GM23248 (cell line): ENCODE measurements at places on chromosomes 2 and 18.
A peak's percentile ranks its signal among the peaks of the same experiment; 100 is the strongest.

DNA sequence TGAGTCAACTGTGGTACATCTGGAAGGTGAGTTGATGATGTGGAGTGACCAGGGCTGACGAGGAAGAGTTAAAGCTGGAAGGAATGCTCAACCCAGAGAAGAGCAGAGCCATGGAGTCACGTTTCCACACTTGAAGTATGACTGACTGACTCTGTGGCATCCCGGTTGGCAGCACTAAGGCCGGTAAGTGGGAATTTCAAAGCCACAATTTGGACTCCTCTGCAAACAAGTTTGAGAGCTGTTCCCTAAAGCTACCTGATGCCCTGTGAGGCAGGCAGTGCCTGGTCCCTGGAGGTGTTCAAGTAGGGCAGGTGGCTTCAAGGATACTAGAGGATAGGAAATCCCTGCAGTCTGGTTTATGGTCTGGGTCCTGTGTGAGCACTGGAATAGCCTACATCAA is 69.3 kb upstream of the ITGB6 start:
- DNase-seq: peak; percentile 53

- no peak for DNase-seq
Observed at GRCh38 chr2:152971685-152972084, 253.3 kb downstream of the ARL6IP6 start.

GRCh38 chr2:203873921-203874631 is 6.5 kb downstream of the CTLA4 start:
- no peak for DNase-seq

GRCh38 chr2:101714118-101714517 is 16.6 kb downstream of the MAP4K4 start:
- DNase-seq: no peak

DNA sequence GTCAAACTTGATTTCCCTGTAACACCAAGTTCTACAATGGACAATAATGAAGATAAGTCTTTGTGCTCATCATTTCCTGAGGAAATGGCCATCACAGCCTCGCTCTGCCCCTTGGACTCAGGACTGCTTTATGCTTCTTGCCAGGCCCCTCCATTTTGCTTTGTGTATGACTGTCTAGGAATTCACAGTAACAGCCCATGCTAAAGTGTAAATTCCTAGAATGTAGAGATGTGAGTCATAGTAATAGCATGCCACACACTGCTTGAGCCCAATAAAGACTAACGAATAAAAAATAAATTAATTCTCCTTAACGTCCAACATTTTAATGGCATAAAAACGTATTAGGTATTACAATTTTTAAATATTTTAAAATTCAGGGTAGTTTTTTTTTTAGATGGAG is 226.5 kb downstream of the PID1 start:
- no peak for DNase-seq

DNA sequence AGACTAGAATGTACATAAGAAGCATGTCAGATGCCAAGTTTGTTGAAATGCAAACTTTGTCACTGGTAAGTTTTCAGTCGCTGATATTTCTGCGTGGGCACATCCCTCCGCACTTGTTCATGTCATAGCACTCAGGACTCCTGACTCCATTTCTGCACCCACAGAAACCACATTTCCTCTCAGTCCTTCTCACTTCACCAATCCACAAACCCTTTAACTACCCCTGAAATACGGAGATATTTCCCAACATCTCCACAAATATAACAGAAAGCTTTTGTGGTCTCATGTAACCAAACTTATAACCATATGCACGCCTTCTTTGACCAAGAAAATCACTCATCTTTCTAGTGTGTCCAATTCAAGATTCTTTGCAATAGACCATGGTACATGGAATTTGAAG is 276.9 kb upstream of the ERBB4 start:
- DNase-seq: no peak

GRCh38 chr2:117832905-117833613 is 18.6 kb downstream of the DDX18 start:
- peak; percentile 74 for DNase-seq

DNA sequence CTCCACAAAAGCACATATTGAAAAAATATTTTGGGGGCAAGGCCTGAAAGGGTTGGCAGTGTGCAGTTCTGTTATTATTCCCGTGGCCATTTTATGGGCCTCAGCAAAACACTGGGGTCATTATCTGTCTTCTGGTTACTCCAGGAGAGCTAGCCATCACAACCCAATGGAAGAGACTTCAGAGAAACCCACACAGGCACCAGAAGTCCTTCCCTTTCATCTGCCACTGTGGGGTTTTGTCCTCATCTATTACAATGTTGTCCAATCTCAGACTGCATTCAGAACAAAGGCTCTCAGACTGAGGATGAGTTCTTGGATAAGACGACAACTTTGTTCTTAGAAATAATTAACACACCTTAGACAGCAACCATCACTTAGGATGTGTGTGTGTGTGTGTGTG is 98.4 kb downstream of the PIEZO2 start:
- no peak for DNase-seq

- no peak for DNase-seq
Observed at GRCh38 chr2:175834477-175834876, 167.6 kb downstream of the LNPK start.

DNA sequence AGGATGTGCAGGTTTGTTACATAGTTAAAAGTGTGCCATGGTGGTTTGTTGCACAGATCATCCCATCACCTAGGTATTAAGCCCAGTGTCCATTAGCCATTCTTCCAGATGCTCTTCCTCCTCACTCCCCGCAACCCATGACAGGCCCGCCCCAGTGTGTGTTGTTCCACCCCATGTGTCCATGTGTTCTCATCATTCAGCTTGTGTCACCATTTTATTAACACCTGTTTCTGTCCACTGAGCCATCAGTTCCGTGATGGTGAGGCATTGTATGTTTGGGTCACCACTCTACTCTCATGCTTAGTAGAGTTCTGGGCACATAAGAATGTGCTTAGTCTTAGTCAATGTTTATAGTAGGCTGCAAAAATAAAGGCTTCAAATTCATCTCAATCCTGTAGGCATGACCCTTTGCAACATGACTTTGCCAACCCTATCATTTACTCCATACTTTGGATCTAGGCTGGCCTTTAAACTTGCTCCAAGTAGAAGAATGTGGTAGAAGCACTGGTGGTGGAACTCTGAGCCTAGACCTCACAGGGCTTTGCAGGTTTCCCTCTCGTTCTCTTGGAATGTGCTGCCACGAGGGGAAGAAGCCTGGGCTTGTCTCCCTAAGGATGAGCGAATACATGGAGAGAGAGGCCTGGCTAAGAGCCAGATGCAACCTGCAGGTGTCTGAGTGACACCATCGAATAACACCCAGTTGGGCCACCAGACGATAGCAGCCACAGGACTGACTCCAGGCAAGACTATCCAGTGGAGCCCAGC is 161.5 kb downstream of the NAPG start:
- no peak for DNase-seq

DNA sequence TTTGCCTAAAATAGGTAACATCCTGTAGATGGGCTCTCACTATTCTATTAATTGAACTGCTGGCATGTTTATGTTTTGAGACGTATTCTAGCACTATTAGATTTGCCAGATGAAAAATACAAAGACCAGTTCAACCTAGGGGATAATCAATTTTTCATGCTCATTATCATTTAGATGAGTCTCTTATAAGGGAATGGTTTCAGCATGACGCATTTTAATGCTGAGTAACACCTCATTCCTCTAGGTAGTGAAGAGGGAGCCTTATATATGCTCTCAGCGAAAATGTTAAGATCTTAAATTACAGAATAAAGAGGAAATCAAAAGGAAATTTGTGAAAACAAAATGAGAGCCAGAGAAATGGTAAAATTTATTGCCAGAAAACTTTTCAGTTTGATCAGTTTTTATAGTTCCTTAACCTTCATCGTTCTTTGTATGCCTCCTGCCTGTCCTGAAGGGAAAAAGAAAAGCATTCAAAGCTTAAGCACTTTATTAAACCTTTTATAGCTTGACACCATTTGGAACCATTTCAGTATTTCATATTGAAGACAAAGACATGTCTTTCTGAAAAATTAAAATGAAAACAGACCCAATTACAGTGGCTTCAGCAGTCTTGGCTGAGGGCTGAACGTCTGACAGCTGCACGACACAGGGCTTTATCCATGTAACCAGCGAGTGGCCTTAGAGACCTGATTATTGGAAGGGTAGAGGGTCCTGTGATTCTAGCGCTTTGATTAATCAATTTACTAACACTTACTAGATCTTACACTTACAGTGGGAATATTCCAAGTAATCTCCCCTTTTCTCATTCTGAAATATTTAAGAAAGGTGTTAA is 112.8 kb downstream of the ADCYAP1 start:
- DNase-seq: peak; percentile 15

DNA sequence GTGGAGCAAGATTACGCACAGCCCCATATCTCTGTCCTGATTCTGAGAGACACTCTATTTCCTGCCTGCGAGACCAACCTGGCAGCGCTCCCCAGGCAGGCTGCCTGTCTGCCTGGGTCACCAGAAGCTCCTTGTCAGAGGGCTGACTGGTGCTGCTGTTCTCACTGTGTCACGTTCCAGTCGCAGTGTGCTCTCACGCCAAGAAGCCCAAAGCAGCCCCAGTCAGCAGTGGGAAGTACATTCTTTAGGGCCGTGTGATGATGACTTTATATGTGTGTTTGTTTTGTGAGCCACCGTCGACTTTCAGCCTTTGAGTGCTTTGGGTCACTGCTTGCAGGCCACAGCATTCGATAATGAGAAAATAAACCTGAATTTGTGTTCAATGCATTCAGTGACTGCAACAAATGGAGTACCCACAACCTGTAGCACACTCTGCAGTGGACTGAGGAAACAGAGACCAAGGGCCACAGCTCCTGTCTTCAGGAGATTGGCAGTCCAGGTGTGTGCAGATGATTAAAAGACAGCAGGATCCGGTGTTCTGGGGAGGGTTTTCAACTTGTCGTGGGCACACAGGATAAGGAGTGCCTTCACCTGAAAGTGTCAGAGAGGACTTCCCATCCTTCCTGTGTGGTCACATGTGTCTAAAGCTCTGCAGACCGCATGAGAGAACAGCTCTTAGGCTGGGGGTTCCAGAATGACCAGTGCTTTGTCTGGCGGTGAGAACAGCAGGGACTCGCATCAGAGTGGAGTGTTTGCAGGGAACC is 4.8 kb downstream of the TNFRSF11A start:
- peak; percentile 92 for DNase-seq

GRCh38 chr2:172261292-172261691 is 158.6 kb upstream of the DLX2 start:
- DNase-seq: peak; percentile 40

DNA sequence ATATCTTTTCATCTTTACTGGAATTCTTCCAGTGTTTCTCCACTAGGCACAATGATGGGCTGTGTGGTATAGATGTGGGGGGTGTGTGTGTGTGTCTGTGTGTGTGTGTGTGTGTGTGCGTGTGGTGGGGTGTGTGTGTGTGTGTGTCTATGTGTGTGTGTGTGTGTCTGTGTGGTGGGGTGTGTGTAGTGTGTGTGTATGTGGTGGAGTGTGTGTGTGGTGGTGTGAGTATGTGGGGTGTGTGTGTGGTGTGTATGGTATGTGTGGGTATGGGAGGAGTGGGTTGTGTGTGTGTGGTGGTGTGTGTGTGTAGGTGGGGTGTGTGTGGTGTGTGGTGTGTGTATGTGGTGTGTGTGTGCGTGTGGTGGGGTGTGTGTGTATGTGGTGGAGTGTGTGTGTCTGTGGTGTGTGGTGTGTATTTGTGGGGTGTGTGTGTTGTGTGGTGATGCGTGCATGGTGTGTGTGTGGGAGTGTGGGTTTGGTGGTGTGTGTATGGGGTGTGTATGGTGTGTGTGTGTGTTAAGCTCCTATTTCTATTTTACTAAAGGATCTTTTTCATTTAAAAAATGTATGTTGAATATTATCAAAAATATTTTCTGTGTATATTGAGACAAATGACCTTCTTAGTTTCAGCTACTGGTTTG is 84.2 kb downstream of the IRS1 start:
- no peak for DNase-seq

- DNase-seq: no peak
Observed at GRCh38 chr2:60852282-60852860, 29.0 kb upstream of the REL start.

GRCh38 chr2:236417150-236417549 is 152.5 kb upstream of the ACKR3 start:
- no peak for DNase-seq

DNA sequence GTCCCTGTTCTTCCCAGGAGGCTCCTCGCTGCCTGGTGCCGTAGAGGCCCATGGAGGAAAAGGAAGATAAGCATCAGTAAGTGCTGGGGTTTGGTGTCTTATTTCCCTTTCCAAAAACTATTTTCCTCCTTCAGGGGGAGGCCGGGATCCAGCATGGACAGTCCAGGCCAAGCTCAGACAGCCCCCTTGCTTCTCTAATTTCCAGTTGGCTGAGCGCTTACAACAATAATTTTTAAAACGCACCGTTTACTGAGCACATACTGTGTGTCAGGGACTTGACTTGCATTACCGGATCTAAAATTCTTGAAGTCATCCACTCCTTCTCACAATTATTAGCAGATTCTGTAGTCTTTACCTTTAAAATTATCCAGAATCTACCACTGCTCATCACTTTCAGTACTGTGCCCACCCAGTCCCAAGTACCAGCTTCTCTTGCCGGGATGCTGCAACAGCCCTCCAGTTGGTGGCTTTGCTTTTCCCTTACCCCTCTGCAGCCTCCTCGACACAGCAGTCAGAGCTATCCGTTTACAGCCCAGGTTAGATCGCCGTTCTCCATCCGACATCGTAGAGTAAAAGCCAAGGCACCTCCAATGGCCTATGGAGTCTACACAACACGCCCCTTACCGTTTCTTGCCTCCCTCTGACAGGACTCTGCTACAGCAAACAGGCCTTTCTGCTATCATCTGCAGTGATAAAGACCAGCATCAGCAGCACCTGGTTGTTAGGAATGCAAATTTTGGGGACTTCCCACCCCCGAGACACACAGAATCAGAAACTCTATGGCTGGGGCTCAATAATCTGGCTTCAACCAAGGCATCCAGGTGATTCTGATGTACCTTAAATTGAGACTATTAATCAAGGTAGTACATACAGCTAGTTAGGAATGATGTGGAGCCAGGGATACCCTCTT is 75.2 kb upstream of the TSPYL6 start:
- no peak for DNase-seq

- DNase-seq: no peak
Observed at GRCh38 chr2:230991598-230991997, 4.3 kb upstream of the SPATA3 start.

DNA sequence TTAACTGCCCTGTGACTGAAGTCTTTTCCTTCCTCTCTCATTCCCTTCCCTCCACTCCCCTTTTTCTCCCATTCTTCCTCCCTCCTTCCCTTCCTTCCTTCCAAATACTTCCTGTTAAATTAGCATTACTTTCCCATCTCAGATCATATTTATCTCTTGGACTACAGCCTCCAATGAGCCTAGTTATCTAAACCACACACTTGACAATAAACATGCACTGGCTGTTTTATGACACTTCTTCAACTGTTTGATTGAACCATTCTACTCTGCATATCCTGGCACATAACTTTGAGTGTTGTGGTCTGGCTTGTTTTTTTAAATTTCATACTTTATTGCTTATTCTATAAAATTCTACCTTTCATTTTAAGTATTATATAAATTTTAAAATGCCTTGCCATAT is 1860.8 kb upstream of the LRRTM1 start:
- DNase-seq: no peak

DNA sequence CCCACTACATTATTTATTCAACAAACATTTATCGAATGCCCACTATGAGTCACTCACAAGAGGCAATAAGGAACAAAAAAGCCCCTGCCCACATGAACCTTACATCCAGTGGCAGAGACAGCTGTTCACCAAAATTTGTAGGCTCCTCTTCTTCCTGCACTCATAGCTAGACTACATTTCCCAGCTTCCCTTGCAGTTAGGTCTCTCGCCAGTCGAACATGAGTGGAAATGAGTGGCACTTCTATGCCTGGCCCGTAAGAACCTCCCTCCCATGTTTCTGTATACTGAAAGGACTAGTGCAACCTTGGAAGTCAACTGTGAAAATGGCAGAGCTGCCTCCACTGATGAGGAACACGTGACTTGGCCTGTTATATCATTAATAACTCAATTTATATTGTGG is 19.4 kb upstream of the NCOA1 start:
- DNase-seq: peak; percentile 4
